Uterus (tissue), 4 donors: ENCODE measurements at places on chromosomes 7 and 10. TPM values are rescaled to one million over a fixed set of nuclear protein-coding genes. Genes with fewer than 3 reads are reported as not detected.

GRCh38 chr7:17402628-17403278 lies 104.3 kb downstream of the AHR start:
- H3K27ac ChIP-seq = no peak overlapping the region
- no peaks in the 10 kb centered on the region for H3K36me3 ChIP-seq
- no peaks in the 10 kb centered on the region for H3K27me3 ChIP-seq
- H3K4me3 ChIP-seq = no peak overlapping the region

DNA sequence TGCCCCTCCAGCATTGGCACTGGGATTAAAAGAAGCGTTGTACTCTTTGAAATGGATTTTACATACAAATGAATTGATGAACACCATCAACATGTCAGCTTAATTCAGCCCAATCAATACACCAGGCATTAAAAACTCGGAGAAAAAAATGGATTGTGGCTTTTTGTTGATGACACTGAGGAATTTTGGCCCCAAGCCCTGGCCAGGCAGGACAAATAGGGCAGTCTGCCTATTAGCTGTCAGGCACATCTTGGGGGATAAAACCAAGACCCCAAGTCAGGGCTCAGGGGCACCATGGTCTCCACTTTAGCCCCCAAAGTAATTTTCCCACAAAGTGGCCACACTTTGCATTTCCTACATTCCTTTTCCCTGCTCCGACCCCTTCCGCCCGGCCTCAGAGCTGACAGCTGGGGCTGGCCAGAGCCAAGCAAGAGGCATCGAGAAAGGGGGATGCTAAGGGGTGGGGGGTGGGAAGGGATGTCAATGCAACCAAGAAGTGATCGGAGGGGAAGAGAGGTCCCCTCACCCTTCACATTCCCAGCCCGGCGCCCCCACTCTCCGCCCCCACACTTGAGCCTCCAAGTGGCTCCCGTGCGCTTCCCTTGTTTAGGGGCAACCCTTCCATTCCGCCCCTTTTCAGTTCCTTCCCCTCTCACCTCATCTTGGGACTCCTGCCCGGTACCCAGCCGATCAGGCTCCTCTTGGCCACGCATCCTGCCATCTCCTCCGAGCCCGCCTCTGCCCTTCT lies 711 bp downstream of the HIP1 start:
- H3K27me3 ChIP-seq = no peaks in the 10 kb centered on the region
- no peaks in the 10 kb centered on the region for H3K36me3 ChIP-seq
- peak overlapping the region; percentile 90 for H3K27ac ChIP-seq
- peak; percentile 35 for DNase-seq
- H3K4me1 ChIP-seq = no peaks in the 10 kb centered on the region

DNA sequence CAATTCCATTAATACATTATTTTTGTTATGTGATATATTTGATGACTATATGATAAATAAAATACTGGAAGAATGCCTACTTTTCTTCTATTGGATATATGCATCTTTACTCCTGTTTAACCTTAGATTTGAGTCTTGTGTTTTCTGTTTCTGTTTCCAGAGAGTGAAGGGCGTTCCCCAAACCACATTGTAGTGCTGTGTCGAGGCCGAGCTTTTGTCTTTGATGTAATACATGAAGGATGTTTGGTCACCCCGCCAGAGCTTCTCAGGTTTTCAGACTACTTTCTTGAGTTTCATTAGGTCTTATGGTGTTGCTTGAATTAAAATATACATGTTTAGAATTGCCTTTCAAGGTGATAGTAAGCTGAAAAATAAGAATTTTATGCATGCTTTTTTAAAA lies 23.8 kb downstream of the CROT start:
- no peak for DNase-seq
- no peaks in the 10 kb centered on the region for H3K27me3 ChIP-seq
- H3K4me1 ChIP-seq = no peaks in the 10 kb centered on the region
- H3K36me3 ChIP-seq = no peaks in the 10 kb centered on the region
- H3K27ac ChIP-seq = no peak overlapping the region
- no peak overlapping the region for H3K4me3 ChIP-seq

DNA sequence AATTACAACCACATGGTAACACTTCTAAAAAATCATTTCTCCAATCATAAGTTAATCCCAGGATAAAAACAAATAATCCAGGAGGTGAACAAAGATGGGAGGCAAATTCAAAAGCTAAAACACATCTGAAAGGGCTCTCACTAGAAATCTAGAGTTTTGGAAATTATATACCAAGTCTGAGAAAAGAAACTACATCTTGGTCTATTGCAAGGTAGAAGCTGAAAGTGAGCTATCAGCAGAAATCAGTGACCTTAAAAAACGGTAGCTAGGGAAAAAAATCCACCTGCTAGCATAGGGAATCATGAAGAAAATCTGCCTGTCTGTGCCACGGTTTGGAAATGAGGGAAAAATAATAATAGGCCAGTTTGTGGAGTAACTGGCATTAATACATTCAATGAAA lies 50.5 kb downstream of the POT1 start:
- no peak overlapping the region for H3K27ac ChIP-seq
- no peaks in the 10 kb centered on the region for H3K36me3 ChIP-seq
- H3K4me1 ChIP-seq = no peaks in the 10 kb centered on the region
- H3K27me3 ChIP-seq = no peaks in the 10 kb centered on the region
- no peak for DNase-seq
- H3K4me3 ChIP-seq = no peak overlapping the region

NET1 gene
- 21.0 TPM for total RNA-seq
